ENCODE measurements at places on chromosomes 2 and 18.
A peak's percentile ranks its signal among the peaks of the same experiment; 100 is the strongest.

- no peaks in the 10 kb centered on the region for H3K4me1 ChIP-seq
- no peaks in the 10 kb centered on the region for H3K27me3 ChIP-seq
- no peak overlapping the region for H3K27ac ChIP-seq
- H3K36me3 ChIP-seq, result no peaks in the 10 kb centered on the region
Measured at GRCh38 chr2:59196491-59196890, 955.4 kb upstream of the FANCL start.

DNA sequence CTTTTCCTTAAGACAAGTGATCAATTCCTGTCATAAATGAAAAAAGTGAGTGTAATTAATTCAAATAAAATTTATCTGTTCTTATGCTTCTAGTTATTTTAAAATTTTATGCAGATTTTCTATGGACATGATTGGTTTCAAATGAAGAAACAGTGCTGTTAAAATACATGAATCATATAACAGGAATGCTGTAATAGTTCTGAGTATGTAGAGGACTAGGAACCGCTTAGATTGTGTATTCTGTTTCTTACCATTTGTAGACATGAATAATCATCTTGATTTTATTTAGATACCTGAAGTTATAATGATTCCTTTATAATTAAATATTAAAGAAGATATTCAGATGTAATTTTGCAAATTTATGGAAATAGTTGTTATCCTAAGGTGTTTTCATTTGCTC lies 3.5 kb downstream of the ACTR2 start:
- H3K4me3 ChIP-seq, result peak overlapping the region; percentile 3
- H3K27me3 ChIP-seq, result no peaks in the 10 kb centered on the region
- H3K4me1 ChIP-seq, result peaks cover 57% of the 10 kb centered on the region
- no peaks in the 10 kb centered on the region for H3K36me3 ChIP-seq

GRCh38 chr2:198441246-198441645 lies 636.9 kb downstream of the PLCL1 start:
- no peaks in the 10 kb centered on the region for H3K4me1 ChIP-seq
- H3K27me3 ChIP-seq, result no peaks in the 10 kb centered on the region
- no peak for DNase-seq
- no peaks in the 10 kb centered on the region for H3K36me3 ChIP-seq
- H3K4me3 ChIP-seq, result no peak overlapping the region

- peaks cover 12% of the 10 kb centered on the region for H3K4me1 ChIP-seq
- H3K4me3 ChIP-seq, result no peak overlapping the region
- no peak for DNase-seq
- H3K27ac ChIP-seq, result no peak overlapping the region
Measured at GRCh38 chr2:109383505-109384307, 230.1 kb downstream of the SEPTIN10 start.

DNA sequence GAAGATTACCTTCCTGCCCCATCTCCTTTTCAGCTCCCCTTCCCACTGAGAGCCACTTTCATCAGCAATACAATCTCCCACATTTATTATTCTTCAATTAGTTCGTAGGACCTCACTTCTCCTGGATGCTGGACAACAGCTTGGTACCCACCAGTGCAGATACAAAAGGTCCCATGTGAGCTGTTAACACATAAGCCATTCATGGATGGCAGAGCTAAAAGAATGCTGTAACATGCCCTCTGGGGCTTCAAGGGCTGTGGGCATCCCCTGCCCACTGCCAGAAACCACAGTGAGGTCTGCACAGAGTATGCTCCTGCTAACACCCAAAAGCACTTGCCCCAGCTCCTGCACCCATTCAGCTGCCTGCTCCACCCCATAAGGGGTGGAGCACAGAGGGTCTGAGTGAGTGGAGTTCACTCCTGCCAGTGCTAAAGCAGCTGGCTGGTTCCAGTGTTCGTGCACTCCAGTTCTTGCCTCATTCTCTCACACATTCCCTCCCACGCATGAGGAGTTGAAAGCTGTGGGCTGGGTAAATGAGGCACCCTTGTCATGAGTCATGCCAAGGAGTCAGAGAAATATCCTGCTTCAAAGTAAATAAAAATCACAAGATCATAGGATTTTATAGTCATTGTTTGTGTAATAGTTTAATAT lies 305.9 kb upstream of the TMEFF2 start:
- no peaks in the 10 kb centered on the region for H3K4me1 ChIP-seq
- H3K36me3 ChIP-seq, result no peaks in the 10 kb centered on the region
- H3K4me3 ChIP-seq, result no peak overlapping the region
- H3K27me3 ChIP-seq, result no peaks in the 10 kb centered on the region
- H3K27ac ChIP-seq, result no peak overlapping the region

- H3K4me1 ChIP-seq, result peaks cover 5% of the 10 kb centered on the region
- no peak overlapping the region for H3K4me3 ChIP-seq
- no peak for DNase-seq
Measured at GRCh38 chr2:121362774-121363173, 77.8 kb upstream of the TFCP2L1 start.

DNA sequence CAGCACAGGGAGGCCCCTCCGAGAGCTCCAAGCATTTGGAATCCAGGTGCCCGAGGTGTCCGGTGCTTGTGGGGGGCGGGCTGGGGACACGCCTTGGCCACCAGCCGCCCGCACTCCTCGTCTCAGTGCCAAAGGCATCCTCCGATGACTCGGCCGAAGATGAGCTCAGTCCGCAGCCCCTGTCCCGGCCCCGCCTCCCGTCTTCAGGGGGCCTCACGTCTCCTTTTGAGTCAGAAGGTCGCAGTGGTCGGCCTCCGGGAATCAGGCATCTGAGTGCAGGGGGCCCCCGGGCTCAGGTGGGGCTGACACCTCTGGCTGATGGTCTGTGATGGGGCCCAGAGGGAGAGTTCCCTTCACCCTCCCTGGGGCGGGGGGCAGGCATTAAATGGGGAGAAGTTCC lies 74.8 kb downstream of the NFATC1 start:
- no peak for DNase-seq
- H3K27me3 ChIP-seq, result no peaks in the 10 kb centered on the region

DNA sequence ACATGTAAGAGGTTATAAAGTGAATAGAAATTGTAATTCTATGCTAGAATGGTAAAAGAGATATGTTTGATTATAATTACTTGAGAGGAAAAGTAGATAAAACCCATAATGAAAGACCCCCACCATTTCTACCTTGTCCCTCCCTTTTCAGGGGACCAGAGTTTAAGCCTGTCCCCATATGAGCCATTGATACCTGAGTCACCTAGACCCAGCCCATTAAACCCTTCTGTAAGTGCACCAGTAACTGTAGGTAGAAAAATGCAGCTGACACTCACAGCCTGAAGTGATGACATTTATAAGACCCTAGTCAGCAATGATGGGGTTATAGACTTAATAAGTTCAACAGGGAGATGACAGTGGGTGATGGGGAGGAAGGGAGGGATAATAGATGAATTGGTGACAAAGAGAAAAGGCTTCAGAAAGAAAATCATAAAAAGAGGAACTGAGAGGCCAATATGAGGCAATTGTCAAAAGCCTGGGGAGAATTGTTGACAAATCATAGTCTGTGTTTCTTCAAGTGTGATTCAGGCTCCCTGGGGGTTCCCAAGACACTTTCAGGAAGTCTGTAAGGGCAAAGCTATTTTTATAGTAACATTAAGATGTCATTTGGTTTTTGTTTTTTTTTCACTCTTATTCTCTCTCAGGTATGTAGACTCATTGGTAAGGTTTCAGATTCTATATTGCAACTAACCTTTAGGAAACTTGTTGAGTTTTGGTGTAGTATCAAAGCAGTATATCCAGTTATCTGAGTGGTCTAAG lies 544.2 kb downstream of the SATB2 start:
- H3K4me3 ChIP-seq, result no peak overlapping the region
- no peaks in the 10 kb centered on the region for H3K36me3 ChIP-seq
- DNase-seq, result no peak
- no peaks in the 10 kb centered on the region for H3K27me3 ChIP-seq

DNA sequence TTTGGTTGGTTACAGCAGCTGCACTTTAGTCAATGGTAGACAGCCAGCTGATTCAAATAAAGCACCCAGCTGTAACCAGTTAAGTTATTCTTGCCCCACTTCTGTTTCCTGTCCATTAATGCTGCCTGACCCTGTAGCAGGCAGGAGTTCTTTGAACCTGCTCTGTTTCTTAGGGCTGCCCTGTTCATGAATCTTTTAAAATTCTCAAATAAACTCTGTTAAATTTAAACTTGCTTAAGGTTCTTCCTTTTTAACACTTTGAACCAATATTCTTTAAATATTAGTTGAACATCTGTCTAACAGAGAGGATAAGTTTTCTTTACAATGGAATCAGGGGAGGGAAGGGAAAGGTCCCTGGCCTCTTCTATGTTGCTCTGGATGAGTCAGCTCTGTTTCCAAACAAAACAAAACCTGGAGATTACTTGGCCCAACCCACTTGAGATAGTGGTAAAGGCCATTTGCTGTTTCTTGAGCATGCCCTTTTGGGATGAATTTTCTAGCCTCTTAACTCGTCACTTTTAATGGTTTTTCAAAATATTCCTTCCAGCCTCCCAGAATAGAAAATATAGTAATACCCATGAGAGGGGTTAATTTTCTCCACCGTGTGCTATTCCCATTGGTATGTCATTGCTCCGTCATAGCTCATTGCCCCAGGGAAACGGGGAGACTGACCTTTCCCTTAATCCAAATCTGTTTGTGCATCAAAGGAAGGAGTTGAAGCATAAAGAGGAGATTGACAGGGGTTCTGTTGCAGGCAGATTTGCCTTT lies 112.1 kb upstream of the FHL2 start:
- no peak overlapping the region for H3K4me3 ChIP-seq
- H3K4me1 ChIP-seq, result peaks cover 3% of the 10 kb centered on the region
- no peaks in the 10 kb centered on the region for H3K36me3 ChIP-seq
- no peak overlapping the region for H3K27ac ChIP-seq
- H3K27me3 ChIP-seq, result no peaks in the 10 kb centered on the region

All from ascending aorta (tissue), 2 donors.